ENCODE measurements at places on chromosomes 1 and 21. TPM values are rescaled to one million over a fixed set of nuclear protein-coding genes. Genes with fewer than 3 reads are reported as not detected.

DNA sequence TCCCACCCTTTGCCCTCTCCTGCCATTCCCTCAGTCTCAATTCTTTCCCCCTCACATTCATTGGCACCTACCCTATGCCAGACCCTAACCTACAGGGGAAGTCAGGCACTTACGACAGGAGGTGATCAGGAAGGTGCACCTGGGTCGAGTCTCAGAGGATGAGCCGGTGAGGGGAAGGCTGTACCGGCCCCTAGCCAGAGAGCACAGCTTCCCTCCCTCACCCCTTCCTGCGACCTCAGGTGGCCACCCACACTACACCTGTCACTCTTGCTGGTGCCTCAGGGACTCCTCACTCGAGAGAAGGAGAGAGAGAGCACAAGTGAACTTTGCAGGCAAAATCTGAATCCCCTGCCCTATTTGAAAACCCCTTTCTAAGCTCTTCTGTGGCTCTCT is 1.7 kb upstream of the MYOM3 start:
- no peak for DNase-seq

DNA sequence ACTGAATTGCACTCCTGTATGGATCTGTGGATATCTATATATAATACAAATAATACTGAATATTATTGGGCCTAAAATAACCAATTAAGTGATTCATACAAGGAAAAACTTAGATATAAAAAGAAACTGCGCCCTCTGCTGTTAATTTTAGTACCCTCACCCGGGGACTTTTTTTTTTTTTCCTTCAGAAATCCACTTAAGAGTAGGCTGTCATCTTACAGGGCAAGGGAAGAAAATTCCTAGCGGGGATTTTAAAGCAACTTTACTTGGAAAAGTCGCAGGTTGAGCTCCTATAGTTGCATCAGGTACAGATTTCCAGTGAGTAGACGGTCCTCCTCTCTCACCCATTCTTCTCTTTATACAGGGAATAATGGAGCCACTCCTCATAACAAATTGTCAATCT is 1.3 kb downstream of the NTNG1 start:
- peak; percentile 87 for DNase-seq

Gene HECTD3
- 33.7 TPM for polyA plus RNA-seq

GRCh38 chr21:44710756-44711326 is 531 bp downstream of the TSPEAR start:
- DNase-seq, result no peak

Gene LRRC71
- polyA plus RNA-seq, result 1.8 TPM

Gene TMCC2
- polyA plus RNA-seq, result 2.5 TPM

GRCh38 chr1:75338616-75339483 is 204.7 kb downstream of the LHX8 start:
- peak; percentile 44 for DNase-seq

Gene RGS4
- 170 TPM for polyA plus RNA-seq

GRCh38 chr1:160726114-160726497 is 12.9 kb upstream of the SLAMF7 start:
- no peak for DNase-seq

Gene TNFAIP8L2
- polyA plus RNA-seq, result not detected

- no peak for DNase-seq
Observed at GRCh38 chr1:29991025-29991424, 732.4 kb downstream of the MATN1 start.

Gene SDE2
- 17.7 TPM for polyA plus RNA-seq

GRCh38 chr1:27522432-27523336 is 32.7 kb upstream of the WASF2 start:
- peak; percentile 55 for DNase-seq

Gene CD160
- 0.05 TPM for polyA plus RNA-seq

GRCh38 chr1:228445843-228446650 is 29.4 kb upstream of the TRIM17 start:
- peak; percentile 61 for DNase-seq
